Islet precursor cell (in vitro differentiated cells): ENCODE measurements at places on chromosomes 12 and 14.

DNA sequence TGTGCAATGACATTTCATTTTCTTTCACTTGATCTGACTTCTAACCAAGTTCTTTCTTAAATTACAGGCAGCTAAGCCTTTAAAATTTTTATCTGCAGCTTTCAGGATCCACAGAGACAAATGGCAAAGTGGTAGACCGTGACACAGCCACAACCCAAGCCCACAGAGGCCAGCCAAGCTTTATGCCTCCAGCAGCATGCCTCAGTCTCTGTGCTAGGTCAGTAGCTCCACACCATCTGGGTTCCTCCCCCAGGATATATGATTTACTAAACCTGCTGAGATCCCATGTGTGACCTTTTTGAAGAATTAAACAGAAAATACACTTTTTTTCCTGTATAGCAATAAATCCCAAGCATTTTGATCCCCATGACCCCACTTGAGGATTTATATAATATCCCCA is 290.4 kb upstream of the CAND1 start:
- DNase-seq: no peak

GRCh38 chr12:49052451-49053208 is 8.0 kb downstream of the KMT2D start:
- no peak for DNase-seq

GRCh38 chr12:40117818-40118217 is 11.9 kb upstream of the SLC2A13 start:
- DNase-seq: no peak

GRCh38 chr12:60014436-60014835 is 418.6 kb downstream of the SLC16A7 start:
- no peak for DNase-seq

GRCh38 chr14:94787092-94787491 is 17.2 kb upstream of the GSC start:
- DNase-seq: no peak

- no peak for DNase-seq
These were observed 85.4 kb upstream of the PLXNC1 start for GRCh38 chr12:94062796-94063635.
